ENCODE measurements at places on chromosomes 13 and 19.
A peak's percentile ranks its signal among the peaks of the same experiment; 100 is the strongest.

GRCh38 chr19:51702103-51702824, 9.1 kb downstream of the SPACA6 start:
- DNase-seq, result peak; percentile 45

DNA sequence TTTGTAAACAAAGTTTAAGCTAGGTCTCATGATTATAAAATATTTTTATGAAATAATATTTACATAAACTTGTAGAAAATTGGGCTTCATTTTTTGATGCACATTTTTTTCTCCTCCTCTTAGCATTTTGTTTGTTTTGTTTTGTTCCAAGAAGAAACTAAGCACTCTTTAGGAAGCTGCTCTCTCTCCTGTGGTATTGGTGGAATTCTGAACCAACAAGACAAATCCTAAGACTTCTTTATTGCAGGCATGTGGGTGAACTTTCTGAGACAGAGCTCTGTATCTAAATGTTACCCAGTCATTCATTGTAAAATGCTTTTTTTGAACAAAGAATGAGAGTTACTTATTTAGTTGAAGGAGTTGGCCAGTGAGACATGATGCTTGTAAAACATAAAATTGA, 39.3 kb downstream of the LMO7 start:
- DNase-seq, result no peak

DNA sequence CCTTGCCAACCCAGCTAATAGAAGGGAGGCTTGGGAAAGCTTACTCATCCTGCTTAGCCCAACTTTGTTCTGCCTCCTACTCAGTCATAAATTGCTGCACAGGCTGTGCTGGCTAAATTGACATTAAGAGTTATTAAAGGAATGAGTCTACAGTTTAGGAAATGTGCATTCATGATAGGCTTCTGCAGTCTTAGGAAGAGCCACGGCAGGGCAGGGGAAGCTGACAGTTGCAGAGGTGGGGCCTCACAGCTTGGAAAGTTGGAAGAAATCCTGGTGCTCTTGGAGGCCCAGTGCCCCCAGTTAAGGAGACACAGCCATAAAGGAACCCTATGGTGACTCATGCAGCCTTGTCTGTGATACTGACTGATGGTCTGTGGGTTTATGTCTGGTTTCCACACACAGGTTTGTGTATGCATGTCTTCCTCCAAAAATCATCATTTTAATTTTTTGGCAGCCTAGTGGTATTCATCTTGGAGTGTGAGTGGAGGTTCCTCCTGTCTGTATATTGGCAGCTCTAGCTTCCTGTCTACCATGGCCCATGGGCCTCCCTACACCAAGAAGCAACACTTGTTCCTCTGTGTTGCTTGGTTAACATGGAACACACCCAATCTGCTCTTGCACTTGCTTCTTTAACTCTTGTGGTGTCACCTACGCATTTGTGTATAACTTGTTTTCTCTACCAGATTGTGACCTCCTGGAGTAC, 135.0 kb upstream of the KL start:
- DNase-seq, result no peak

DNA sequence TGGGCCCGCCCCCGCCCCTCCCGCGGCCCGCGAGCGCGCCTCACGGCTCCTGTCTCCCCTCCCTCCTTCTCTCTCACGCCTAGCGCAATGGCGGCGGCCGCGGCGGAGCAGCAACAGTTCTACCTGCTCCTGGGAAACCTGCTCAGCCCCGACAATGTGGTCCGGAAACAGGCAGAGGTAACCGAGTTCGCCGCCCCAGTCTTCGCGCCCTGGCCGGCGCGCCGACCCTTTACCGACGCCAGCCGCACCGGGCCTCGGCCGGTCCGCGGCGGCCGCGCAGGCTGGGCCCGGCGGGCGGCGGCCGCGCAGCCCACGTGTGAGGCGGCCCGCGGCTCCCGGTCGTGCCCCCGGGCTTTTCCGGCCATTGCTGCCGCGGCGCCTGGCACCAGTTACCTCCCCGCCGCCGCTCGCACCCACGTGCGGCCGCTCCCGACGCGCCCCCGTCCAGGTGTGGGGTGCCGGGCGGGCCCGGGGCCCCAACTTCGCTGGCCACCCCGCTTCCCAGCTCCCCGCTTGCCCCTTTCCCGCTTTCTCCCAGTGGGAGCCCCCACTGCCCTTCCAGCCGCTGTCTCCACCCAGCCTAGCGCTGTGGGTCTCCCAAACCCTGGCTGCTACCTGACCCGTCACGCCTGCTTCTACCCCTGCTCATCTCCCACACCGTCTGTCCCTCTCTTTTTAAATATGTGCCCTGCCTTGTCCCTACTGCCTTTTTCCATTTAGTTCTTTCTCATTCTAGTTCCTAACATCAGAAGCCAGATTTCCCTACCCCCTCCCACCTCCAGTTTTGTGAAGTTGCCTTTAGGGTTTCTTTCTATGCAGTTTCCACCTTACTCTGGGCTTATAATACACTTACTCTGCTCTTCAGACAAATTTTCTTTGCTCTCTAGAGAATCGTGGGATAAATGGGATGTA, 23.4 kb downstream of the IPO5 start:
- peak; percentile 8 for DNase-seq

GRCh38 chr19:18675779-18676178, 7.7 kb upstream of the CRTC1 start:
- peak; percentile 48 for DNase-seq

DNA sequence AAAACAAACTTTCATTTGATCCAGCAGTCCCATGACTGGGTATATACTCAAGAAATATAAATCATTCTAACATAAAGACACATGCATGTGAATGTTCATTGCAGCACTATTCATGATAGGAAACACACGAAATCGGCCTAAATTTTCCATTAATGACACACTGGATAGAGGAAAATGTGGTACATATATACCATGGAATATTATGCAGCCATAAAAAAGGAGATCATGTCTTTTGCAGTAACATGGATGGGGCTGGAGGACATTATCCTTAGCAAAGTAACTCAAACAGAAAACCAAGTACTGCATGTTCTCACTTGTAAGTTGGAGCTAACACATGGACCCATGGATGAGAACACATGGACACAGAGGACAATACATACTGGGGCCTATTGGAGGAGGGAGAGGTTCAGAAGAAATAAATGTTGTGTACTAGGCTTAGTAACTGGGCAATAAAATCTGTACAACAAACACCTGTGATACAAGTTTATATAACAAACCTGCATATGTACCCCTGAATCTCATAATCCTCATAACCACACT, 283.6 kb downstream of the LMO7 start:
- DNase-seq, result no peak

GRCh38 chr13:104837756-104838155, 1697.7 kb downstream of the EFNB2 start:
- DNase-seq, result no peak

GRCh38 chr19:28456708-28457320, 756.1 kb downstream of the UQCRFS1 start:
- no peak for DNase-seq

GRCh38 chr19:42053037-42053935, 16.7 kb downstream of the GRIK5 start:
- no peak for DNase-seq

DNA sequence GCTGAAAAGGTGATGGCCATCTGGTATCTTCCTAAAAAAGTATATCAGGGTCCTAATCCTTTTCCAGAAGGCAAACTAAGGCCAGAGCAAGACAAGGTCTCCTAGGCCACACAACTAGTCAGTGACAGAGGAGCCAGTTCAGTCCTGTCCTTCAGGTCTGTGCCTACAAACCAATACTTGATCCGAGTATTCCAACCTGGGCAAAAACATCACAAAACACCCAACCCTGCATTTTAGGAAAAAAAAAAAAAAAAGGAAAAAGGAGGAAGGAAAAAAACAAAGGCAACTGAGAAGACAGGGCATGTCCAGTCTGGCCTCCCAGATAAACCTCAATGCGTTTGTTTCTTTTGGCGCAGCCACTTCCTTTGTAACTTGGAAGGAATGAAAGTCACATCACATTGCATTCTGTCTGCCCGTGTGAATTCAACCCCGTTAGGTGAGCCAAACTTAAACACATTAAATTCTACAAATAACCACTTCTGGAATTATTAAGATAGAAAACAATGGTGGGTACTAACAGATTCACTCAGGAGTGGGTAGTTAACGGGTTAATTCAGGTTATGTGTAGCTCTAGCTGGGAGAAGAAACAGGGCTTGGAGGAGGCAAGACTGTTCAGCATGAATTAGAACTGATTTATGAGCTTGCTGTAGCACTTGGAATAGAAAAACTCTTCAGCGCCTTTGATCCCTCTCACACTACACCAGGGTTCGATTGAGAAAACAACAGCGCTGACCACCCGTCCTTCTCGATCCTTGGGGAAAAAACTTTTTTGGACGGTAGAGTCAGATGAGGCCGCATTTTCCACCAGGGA, 43.0 kb upstream of the HNRNPA1L2 start:
- no peak for DNase-seq

DNA sequence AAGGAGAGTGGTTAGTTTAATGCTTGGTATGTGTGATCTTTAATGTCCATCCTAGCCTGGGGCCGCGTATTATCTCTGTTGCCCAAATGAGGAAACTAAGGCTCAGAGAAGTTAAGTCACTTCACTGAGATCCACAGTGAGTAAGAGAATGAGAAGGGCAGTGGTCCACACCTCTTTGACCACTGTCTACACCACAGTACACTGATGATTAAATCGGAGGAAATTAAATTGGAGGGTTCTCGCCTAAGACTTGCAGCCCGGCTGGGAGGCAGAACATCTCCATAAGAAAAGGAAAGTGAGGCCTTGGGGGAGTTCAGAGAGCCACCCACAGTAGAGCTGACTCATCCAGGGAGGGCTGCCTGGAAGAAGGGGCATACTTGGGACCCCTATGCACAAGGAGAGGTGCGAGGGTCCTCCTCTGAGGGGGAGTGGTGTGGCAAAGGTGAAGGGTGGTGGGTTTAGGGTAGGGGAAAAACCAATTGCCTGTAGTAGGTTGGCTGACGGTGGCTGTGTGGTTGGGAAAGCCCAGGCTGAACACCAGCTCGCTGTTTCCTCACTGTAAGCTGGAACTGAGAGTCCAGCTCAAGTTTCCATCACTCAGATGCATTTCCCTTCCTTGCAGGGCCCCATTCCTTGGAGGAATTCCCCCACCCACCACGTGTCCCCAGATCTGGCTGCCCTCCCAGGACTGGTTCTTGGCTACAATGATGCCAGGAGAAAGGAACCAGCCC, 15.0 kb upstream of the DHRS12 start:
- no peak for DNase-seq

DNA sequence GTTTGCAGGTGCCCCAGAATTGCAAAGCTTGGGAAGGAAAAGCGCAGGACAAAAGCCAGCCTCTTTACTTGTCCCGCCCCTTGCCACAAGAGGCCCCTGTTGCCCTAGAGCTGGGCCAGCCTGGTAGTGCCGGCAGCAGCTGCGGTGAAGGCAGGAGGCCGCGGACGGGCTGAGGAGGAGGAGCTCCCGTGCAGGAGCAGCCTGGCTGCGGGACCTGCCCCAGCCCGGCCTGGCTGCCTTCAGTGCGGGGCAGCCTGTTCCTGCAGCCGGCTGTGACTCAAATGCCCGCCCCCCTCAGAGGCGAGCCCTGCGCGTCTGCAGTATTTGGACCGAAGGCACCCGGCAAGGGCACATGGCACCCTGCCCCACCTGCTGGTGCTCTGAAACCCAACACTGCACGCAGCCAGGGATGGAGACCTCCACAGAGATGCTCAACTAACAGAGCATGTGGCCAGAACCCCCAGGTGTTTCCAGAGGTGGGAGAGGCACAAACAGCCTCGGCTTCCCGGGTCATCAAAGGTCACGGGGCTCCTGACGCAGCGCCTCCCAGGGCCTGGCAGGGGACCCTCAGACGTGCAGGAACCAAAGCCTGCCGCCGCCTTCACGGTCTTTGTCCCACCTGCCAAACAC, 29.7 kb downstream of the NAXD start:
- peak; percentile 64 for DNase-seq

DNA sequence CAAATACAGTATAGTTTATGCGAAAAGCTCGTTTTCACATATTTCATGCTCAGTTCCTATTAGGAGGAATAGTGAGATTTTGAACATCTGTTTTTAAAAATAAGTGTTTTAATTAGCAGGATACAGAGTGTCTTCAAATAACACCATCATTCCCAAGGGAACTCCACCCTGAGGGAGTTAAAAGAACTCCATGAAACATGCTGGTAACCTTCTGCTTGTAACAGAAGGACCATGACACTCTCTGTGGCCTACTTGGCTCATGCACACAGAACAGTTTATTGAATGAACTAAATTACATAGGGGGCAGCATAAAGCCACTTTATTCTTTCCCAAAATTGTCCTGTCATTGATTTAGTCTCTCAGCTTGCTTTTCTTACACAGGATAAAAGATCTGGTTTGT, 809.5 kb upstream of the SLITRK6 start:
- DNase-seq, result no peak

DNA sequence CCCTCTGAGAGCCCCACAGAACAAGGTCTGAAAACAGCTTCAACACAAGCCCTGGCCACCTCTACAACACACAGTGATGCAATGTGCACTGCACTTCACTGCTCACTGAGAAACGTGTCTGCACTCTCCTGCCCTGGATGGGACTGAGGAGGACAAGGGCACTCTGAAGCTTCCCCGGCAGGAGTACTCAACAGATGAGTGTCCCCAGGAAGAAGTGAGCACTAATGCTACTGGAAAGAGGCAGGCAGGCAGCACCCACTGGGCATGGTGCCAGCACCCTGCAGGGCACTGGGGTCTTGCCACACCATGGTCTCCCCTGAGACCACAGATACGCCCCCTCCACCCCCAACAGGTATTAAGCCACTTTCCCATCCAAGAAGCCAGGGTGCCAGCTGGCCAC, 17.7 kb upstream of the SLC35E1 start:
- DNase-seq, result peak; percentile 38

DNA sequence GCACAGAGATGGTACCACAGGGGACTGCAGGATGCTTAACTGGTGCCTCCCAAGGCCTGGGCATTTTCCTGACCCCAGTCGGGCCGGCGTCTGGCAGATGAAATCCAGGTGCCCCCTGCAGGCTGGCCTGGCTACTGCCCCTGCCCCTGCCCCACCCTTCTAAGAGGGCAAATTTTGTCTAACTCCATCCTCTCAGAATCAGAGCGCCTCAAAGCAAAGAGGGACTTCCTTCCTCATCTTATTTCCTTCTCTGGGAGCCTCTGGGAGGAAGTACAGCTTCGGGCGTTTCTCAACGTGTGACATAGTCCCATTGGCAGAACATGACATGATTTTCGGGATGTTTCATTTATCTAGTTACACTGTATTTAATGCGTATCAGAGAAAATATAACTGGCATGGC, 2.7 kb downstream of the PRKACA start:
- peak; percentile 57 for DNase-seq

DNA sequence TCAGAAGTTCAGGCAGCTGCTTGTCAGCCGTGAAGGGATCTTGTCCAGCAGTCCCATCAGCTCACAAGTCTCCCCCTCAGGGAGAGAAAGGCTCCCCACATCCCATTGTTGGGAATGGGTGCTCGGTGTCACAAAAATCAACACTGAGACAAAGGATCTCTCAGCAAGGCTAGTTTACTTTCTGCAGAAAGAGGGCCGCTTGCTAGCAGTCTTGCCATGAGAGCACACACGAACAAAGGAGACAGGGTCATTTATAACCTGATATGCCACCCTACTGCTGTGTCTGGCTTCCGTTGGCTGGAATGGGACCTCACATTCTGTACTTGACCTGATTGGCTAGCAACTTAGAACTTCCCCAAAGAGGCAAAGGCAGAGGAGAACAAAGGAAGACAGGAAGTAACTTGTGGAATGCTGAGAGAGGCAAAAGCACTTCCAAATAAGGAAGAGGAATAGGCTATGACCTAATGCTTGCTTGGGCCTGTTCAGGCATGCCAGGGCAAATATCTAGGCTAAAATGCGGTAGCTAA, 8.7 kb upstream of the IGFL3 start:
- no peak for DNase-seq

All from OCI-LY7 (cell line).